ENCODE measurements at places on chromosomes 11 and 22. TPM values are rescaled to one million over a fixed set of nuclear protein-coding genes. Genes with fewer than 3 reads are reported as not detected.

Gene DEFB131B
- total RNA-seq, result not detected

Gene DKK3
- total RNA-seq, result 0.74 TPM

Gene FOXR1
- not detected for total RNA-seq

Gene ZNF214
- total RNA-seq, result 1.4 TPM

Gene MUC2
- total RNA-seq, result not detected

Gene NUMA1
- 48.8 TPM for total RNA-seq

Gene SMTN
- 9.7 TPM for total RNA-seq

Gene OR2AG2
- total RNA-seq, result not detected

Gene RIMBP3C
- total RNA-seq, result 0.81 TPM

Gene SLC5A1
- not detected for total RNA-seq

Gene CHADL
- total RNA-seq, result 0.15 TPM

Gene NPAS4
- total RNA-seq, result not detected

Gene CARS1
- 77.5 TPM for total RNA-seq
